ENCODE measurements at places on chromosomes 6 and 20.

GRCh38 chr20:14570811-14571210, 233.4 kb upstream of the FLRT3 start:
- no peak for DNase-seq

DNA sequence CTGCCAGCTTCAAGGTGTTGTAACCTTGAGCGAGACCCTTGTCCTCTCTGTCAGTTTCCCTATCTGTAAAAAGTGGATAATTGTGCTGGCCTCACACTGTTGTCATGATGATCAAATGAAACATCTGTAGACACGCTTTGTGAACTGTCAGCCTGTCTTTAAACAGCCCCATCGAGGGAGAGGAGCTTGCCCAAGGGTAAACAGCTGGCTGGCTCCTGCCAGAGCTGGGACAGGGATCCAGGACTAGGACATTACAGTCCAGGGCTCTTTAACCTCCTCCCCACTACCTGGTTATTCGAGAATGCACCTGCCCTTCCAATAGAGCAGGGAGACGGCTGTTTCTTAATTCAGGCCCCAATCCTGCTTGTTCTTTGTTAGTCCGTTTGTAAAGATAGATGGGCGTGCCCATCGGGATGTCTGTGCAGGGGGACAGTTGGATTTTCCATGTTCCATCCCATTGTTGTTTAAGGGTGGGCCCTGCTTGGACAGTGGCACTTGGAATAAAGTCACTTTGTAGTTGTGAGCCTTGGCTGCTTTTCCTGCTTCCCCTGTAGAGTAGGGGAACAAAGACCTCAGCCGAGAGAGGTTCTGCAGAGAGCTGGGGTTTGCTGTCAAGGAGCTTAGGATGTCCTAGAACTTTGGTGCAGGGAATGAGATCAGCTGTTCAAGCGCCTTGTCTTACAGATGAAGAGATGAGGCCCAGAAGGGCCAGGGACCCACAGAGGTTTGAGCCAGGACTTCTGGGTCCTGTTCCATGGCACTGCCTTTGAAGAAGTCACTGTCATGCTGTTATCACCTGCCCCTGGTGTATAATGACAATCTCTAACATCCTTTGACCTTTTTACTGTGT, 77.9 kb upstream of the MYL9 start:
- DNase-seq: no peak

DNA sequence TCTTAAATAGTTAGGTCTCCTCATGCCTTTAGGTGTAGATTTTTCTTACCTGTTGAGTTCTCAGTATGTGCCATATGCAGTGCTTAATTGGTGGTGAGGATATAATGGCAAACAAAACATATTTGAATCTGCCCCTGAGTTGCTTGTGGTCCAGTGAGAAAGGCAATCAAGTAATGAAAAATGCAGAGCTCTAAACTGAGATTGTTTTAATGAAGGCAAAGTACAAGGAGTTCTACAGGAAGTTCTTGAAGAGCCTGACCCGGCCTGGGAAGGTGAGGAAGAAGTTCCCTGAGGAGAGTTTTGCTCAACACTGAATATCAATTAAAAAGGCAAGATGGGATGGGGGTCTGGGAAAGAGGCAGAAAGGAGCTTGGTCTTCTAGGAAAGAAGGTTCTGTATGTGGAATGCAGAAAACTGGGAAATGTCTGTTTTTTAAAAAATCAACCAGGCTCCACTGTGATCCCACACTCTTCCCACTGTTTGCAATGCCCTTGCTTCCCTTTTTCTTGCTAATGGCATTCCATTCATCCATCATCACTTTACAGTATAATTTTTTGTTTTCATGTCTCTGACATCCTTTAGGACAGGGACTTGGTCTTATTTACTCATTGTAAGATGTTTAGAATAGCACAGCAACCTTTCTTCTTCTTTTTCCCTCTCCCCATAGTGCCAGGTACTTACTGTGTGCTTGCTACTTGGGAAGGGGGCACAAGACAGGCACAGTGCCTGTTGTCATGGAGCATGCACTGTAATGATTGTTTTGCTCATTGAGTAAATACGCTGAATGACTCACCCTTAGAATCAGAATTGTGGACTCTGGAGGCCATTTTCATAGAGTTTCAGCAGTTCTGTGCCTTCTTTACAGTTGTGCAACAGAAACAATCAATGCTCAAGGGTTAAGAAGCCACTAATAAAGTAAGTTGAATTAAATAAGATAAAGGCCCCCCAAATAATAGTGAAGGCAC, 64.3 kb downstream of the ANKS1A start:
- DNase-seq: no peak

DNA sequence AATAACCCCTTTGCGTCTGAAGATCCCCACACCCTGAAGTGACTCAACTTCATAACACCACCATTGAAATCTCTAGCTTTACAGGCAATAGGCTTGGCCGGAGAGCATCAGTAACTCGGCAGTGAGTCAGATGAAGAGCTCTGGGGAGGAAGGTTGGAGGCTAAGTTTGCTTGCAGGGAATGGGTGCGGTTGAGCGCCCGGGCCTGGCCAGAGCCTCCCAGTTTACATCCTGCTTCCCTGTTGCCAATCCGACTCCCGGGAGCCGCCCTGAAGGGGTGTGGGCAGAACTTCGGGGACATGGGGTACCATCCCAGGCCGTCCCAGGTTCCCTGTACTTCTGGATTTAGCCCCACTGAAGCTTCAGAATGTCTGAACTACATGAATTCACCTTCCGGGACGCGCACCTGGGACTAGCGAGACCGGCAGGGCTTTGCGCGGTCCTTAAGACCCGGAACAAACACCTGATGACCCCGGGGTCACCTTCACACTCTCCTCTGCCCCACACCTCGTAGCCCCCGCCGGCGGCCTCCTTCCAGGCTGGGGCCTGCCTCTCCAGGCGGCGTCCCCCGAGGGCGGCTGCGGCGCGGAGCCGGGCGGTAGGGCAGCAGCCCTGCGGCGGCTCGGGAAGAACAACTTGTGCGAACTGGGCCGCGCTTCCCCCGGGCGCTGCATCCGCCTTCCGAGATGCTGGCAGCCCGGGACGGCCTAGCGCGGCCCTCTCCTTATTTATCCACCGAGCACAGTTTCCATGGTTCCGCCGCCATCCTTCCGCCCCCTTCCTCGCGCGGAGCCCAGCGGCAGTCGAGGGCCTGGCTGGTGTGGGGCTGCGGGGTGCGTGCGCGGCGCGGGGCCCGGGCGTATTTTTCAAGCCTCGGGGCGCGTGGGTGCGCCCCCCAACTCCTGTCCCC, 56.6 kb upstream of the RREB1 start:
- no peak for DNase-seq

- DNase-seq: no peak
These were observed 34.7 kb upstream of the IRF4 start for GRCh38 chr6:356828-357251.

DNA sequence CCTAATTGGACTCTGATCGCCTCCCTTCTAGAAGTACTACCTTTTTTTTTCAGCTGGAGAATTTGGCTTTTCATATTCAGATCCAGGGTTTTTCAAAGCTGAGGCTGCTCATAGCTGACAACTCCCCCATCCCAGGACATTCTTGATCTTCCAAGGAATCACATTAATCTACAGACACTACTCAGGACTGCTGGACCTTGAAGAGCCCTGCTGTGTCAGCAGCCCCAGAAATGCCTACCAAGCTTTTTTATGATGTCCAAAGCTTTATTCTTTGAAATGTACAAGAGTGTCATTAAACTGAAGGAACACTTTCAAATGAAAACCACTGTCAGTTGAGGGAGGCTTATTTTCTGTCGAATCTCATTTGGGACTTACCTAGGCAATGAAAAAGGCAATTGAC, 704.1 kb downstream of the PTPRT start:
- DNase-seq: no peak

GRCh38 chr20:50636601-50637540, 54.5 kb downstream of the RIPOR3 start:
- DNase-seq: no peak

GRCh38 chr6:2959909-2960719, 11.3 kb downstream of the SERPINB6 start:
- no peak for DNase-seq

DNA sequence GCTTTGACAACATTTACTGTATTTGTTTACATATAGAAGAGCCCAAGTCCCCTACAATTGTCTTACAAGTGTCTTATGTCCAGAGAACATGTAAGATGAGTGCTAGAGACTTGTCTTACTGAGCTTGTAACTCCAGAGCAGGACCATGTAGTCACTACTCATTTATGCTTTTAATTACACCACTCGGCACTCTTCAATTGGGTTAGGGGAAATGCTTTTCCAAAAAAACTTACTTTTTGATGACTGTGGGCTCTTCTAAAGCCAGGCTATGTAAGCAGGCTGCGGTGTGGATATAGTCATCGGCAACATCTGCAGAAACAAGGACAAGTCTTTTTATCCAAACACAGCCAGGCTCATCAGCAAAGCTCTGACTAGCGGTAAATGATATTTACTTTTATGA, 18.7 kb downstream of the SNX5 start:
- no peak for DNase-seq

GRCh38 chr6:152529369-152529768, 107.8 kb downstream of the SYNE1 start:
- no peak for DNase-seq

GRCh38 chr20:18304618-18305017, 16.3 kb downstream of the ZNF133 start:
- no peak for DNase-seq

DNA sequence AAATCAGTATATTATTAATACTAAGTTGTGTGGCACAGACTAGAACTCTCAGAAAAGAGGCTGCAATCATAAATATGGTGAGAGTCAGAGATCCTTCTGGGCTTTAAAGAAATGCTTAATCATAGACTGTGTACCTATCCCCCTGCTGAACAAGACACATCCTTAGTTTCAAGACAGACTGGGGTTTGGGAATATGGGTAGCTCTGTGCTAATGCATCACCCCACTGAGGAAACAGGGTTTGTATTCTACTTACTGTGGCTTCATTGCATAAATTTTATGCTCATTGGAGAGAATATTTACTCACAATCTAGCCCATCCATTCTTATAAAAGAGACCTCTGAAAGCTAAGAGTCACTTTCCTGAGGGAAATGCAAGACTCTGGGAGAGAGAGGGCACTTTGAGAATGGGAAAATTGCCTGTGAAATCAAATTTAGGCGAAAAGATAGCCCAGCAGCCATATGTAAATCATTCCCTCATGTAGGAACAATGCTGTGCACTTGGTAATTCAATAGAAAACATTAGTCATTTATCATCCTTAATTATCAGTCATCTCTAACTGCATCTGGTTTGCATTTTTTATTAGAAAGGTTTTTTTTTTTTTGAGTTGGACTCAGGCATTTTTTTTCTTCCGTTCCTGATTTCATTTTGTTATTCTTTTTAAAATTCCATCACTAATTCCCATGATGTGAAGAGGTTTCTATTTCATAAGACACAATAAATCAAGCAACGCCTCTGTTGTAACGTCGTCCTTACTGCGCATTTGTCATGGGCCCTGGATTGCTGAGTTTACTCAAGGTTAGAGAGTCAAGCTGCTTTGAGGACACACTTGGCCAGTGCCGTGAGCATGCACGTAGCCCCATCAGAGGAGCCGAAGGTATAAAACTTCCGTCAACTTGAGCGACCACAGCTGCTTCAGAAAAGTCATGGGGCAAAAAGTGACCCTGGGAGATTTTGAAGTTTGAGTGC, 91.8 kb downstream of the TRMT11 start:
- no peak for DNase-seq

DNA sequence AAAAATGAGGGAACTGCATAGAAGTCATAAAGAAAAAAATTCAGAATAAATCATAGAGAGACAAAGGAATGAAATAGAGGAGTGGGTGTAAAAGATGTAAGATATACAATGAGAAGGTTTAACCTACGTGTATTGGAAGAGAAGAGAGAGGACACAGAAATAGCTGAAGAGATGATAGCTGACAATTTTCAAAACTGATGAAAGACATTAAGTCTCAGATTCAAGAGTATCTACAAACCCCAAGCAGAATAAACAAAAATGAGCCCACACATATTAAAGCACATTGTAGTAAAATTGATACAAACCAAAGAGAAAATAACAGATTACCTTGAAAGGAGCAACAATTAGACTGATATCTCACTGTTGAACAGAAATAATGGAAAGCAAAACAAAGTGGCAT, 143.3 kb upstream of the PRND start:
- DNase-seq: no peak

Measured in NCI-H187 treated with DMSO at 0.1 percent for 48 hours (cell line).